Stimulated activated CD8-positive, alpha-beta memory T cell treated with anti-CD3 and anti-CD28 coated beads, Interleukin-7, amount 100 ng/mL, for 1 hour (primary cell): ENCODE measurements at places on chromosomes 6 and 20.

GRCh38 chr20:17721802-17722486 is 22.2 kb downstream of the BANF2 start:
- no peak for DNase-seq

- no peak for DNase-seq
These were observed 78.4 kb upstream of the CCDC167 start for GRCh38 chr6:37578104-37578503.

DNA sequence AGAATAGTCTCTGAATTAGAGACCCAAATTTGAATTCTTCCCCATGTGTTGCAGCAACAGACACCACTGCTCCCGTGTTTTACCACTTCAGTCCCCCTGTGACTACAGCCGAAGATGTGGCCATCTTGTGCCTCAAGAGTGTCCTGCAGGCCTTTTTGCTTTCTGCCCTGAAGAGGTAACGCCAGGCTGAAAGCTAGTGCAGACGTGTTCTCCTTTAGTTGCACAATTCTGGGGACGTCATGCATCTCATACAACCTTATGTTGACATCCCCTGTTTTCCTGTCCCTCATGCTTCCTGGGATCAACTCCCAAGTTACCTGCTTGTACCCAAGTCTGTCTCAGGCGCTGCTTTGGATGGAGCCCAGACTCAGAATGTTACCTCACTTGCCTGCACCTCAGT is 69.1 kb upstream of the SLC22A23 start:
- DNase-seq: no peak

- DNase-seq: no peak
These were observed 33.6 kb downstream of the APCDD1L start for GRCh38 chr20:58481481-58482021.

GRCh38 chr6:120237221-120237620 is 887.7 kb upstream of the MAN1A1 start:
- DNase-seq: no peak

- DNase-seq: no peak
These were observed 12.9 kb upstream of the WFDC2 start for GRCh38 chr20:45456632-45457031.

DNA sequence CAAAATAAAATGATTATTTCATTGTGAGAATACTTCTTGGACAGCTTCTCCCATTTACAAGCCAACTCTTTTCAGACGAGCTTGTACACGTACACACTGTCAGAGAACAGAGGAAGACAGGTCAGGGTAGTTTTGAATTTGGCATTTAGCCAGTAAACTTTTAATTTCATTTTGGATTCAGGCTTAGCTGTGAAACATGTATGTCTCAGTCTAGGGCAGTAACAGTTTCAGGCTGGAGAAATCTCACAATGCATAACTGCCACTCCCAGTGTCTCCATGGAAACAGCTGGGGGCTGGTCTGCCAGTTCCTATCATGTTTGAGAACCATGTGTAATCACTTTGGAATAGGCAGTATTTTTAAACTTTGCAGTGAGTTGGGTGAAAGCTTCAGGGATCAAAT is 22.0 kb upstream of the QKI start:
- no peak for DNase-seq

DNA sequence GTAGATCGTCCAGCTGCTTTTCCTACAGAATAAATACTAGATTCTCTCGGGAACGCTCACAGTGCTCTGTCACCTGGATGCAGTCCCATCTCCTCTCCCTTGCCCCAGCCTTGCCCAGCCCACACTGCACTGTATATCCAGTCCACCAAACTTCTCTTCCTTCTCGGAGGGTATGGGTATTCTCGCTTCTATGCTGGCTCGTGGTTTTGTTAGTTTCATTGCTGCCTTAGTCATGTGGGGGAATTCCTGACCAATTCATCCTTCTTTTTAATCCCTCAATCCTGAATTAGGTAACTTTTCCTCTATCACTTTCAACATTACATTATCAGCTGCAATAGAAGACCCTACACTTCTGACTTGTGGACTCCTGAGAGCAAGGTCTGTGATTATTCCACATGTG is 252.4 kb downstream of the GMDS start:
- DNase-seq: no peak

- DNase-seq: no peak
These were observed 57.8 kb upstream of the C20orf144 start for GRCh38 chr20:33604084-33604990.

DNA sequence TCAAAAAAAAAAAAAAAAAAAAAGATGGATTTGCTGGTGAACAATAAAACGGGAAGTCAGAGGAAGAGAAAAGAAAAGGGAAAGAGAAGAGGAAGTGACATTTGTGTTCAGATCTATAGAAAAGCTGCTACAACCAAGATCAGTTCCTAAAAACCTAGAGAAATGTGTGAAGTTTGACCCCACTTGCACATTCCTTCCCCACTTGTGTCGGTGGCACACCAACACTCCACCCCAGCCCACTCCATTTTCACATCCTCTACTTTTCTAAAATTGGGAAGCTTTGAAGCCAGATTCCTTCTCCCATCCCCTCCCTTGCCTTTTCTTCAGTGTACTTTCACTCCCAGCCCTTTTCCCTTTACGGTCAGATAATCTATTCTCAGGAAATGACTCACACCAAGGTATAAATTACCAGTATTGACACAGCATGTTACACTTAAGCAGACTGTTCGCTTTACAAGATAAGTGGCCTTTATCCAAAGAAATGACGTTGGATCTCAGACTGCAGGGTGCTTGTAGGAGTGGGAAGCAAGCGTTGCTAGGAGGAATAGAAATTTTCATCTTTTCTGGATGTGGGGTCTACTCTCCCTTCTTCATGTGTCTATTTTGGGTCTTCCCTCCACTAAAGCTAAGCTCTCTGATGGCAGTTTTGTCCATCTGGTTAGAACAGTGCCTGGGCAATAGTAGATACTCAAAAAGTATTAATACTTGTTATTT is 92.5 kb upstream of the ADGRF1 start:
- DNase-seq: no peak

DNA sequence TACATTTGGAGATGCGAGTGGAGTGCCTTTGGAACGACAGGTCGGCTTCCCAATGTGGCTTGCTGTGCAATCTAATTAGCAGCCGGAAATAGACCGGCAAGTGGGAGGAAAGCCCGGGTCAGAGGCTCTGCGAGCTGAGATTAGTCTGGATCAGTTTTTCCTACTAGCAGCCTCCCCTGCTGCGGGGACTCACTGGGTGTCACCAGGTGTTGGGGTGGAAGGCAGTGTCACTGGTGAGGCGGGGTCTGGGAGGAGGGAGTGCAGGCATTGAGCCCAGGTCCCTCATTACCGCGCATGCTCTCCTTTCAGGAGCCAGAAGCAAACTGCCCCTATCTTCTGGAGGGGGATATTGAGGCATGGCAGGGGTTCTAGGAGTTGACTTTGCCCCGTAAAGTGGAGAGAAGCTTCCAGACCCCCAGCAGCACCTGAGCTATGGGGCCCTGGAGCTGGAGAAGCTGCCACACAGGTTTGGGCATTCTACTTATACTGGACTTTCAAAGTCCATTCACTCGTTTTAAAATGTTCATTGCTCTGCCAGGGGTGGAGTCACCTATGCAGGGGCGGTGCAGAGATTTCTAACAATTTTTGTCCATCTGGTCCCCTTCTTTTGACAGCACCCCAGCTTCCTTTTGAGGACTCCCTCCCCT is 11.0 kb downstream of the SULF2 start:
- DNase-seq: no peak

- no peak for DNase-seq
These were observed 603 bp downstream of the TASP1 start for GRCh38 chr20:13638162-13638495.

- DNase-seq: no peak
These were observed 30.0 kb downstream of the MYH7B start for GRCh38 chr20:34985461-34986310.

GRCh38 chr6:129203190-129203900 is 320.4 kb downstream of the LAMA2 start:
- no peak for DNase-seq

GRCh38 chr20:34472246-34472925 is 43.8 kb upstream of the DYNLRB1 start:
- DNase-seq: no peak

DNA sequence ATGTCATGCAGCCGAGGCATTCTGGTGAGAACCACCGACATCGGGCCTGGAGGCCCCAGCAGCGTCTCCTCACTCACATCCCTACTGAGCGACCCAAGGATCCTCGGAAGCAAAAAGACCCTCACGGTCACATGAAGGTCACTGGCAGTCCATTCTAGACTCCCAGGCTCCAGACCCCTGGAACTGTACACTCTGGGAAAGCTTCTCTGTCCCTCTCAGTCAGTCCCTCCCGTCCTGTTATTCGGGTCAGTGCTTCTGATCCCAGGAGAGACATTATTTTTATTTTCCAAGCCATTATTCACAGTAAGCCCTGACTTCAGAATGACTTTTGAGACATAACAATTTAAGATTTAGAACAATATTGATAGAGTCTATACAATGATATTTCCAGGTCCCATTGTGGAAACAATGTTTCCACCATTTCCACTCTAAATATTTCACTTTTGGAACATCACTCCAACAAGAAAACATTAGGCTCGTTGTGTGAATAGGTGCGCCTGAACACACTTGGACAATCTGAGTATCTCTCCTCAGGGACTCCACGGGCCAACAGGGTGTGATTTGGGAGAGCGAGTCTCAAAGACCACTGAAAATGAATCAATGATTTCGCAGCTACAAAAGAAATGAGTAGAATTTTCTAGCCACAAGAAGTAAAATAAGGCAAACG is 199.7 kb downstream of the SOD2 start:
- DNase-seq: no peak

DNA sequence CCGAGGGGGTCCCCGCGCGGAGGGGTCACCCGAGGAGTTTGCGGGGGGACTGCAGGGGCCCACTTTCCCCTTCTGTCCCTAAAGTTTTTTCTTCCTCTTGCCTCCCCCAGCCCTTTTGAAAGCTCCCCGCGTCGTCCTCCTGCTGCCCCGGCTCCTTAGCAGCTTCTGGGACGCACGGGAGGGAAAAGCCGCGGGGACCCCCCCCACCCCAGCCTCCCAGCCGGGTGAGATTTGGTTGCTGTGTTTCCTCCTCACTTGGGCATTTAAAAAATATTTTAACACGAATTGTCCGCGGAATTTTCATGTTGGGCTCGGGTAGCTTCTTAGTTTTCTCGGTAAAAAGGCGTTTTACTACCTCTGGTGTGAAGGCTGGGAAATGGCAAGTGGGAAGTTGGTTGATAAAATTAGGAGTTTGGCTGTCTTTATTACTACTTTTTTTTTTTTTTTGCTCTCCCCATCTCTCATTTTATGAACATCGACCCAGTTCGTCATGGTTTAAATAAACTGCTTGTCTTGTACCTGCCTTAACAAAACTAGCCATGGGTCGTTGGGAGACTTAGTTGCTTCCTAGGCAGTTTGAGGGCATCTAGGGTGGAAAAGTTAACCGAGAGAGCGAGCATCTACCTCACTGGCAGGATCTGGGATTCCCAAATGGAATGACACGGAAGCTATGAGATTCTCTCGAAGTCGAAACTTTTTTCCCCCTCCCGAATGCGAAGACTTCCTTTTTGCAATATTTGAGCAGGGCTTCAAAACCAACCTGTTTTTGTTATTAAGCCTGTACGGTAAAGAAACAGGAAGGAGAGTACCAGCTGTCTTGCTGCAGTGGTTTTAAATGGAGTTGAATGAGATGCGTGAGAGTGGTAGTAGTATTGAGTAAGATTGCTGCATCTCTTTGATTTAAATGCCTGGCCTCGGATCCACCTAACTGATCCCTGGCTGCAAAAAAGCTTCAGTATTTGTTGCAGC is 868 bp downstream of the NCOA3 start:
- no peak for DNase-seq

GRCh38 chr6:105810105-105810921 is 275.8 kb upstream of the PRDM1 start:
- no peak for DNase-seq

GRCh38 chr6:27495386-27496135 is 22.7 kb upstream of the ZNF184 start:
- DNase-seq: no peak

- no peak for DNase-seq
These were observed 33.9 kb upstream of the MBOAT1 start for GRCh38 chr6:20246125-20246524.

GRCh38 chr20:17843246-17844132 is 125.1 kb downstream of the SNX5 start:
- DNase-seq: no peak

GRCh38 chr20:46893877-46894578 is 615 bp upstream of the EYA2 start:
- no peak for DNase-seq

DNA sequence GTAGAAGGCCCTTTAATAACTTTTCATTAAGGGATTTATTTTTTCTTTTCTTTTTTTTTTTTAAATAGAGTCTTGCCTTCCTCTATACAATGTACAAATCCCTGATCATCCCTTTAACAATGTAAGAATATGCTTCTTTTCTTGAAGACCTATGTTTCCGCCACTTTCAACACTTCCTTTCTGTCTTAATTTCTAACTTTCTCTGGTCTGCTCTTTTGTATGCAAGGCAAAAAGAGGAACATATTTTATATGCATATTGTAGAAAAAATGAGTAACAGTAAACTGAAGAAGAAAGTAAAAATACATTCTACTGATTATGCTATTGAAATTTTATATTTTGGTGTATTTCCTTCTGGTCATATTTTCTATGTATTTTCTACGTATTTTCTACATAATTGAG is 484.7 kb downstream of the TFAP2B start:
- no peak for DNase-seq

DNA sequence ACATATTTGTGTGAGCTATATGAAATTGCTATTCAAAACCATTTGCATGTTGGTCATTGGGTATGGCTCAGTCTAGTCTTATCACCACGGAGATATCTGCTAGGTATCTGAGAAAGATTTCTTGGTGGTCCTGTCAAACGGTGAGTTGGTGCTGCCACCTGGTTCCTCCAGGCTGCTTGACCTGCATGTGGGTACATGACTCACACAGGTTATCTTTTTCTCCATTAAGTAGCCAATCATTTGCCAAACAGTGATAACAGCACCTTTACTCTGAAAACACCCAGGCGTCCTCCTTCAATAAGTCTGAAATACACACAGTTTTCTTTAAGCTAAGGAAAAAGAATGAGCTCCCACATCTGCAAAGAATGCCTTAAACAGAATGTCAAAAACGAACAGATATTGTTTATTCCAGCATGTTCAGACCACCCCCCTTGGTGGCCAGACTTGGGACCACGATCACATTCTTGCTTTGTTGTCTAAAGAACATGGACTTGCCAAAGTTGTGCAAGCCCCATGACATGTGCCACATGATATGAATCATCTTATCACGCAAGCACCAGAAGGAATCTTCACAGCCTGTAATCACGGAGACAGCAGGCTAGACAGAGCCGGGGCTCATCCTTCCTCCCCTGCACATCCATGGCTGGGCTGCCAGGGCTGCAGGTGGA is 200.7 kb upstream of the THBS2 start:
- no peak for DNase-seq

GRCh38 chr6:107116328-107116892 is 1.1 kb upstream of the BEND3 start:
- DNase-seq: no peak
